ENCODE measurements at places on chromosomes 16 and 17.

DNA sequence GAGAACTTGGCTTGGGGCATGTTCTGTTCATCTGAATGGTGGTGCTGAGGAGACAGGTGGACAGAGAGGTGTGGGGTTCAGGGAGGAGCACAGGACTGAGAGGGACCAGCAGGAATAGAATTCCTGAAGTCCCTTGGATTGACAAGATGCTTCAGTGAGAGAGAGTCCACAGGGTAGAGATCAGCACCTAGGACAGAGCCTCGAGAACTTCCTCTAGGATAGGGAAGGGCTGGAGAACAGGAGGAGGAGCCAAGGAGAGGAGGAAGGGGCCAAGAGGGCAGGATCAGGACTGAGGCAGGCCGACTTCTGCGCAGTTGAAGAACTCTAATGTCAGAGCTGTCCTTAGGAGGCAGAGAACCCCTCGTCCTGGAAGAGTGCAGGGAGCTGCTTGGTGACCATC lies 138.4 kb downstream of the PRKCB start:
- no peak for DNase-seq

GRCh38 chr17:39591958-39592954 lies 15.5 kb downstream of the NEUROD2 start:
- no peak for DNase-seq

- no peak for DNase-seq
Observed at GRCh38 chr16:9345880-9346279, 254.4 kb downstream of the HAPSTR1 start.

DNA sequence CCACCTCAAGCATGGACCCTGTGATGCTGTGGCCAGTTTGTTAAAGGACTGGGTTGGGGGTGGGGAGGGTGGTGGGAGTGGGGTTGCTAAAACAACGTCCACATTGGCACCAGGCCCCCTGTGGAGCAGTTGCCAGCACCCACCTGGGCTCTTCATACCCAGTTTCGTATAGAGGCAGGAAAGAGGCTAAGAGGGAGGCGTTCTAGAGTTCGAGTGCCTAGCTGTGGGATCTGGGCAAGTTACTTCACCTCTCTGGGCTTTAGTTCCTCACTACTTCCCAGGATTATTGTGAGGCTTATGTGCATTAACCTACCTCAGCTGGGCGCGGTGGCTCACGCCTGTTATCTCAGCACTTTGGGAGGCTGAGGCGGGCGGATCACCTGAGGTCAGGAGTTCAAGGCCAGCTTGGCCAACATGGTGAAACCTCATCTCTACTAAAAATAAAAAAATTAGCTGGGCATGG lies 1.4 kb downstream of the MFAP4 start:
- DNase-seq, result no peak

DNA sequence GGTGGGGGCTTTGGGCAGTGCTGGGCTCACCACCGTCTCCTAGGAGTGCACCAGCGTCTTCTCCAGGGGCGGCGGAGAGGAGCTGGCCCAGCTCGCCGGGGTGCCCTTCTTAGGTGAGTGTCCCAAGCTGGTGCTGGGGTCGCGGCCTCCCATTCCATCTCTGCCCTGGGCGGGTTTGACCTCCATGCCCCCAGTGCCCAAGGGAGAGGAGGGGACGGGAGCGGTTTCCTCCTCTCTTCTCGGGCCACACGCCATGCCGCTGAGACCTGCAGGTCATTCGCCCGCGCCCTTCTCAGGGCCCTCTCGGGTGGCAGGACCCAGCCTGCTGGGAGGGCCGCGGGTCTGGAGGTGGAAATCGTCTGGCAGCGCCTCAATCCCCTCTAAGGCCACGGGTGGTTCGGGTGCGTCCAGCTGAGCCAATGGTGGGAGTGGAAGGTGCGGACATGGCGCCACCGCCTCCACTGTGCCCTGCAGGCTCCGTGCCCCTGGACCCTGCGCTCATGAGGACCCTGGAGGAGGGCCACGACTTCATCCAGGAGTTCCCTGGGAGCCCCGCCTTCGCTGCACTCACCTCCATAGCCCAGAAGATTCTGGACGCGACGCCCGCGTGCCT lies 5.3 kb downstream of the IGFALS start:
- DNase-seq, result no peak

DNA sequence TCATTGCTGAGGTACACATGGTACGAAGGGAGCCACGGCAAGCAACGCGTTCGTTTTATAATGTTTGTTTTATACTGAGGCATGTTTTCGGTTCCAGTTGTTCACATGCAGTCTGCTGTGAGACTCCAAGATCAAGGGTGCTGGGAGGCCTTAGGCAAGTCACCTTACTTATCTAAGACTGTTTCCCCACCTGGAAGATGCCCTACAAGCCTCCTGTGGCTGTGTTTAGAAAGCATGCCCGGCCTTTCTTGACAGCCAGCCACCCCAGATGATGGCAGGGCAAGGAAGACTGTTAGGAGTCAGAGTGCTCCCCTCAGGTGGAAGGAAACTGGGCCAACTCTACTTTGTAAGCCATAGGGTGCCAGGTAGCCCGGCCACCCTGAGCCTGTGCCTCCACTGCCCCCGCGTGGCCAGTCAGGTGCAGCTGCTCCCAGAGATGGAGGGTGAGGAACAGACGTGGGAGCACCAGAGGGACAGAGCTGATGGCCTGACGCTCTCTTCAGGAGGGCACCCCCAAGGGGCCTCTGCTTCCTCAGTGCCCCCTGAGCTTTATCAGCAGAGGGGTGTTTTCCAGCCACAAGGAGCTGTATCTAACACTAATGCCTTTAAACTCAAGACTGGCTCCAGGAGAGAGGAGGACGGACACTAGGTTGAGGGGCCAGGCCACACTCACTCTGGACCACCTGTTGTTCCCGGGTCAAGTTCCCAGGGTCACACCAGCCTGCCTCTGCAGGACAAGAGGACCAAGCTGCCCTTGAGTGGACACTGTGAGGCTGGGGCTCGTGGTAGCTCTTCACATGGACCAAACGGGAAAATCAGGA lies 5.4 kb downstream of the NAT9 start:
- peak; percentile 65 for DNase-seq

GRCh38 chr16:67833030-67833414 lies 9.1 kb upstream of the THAP11 start:
- DNase-seq, result no peak

DNA sequence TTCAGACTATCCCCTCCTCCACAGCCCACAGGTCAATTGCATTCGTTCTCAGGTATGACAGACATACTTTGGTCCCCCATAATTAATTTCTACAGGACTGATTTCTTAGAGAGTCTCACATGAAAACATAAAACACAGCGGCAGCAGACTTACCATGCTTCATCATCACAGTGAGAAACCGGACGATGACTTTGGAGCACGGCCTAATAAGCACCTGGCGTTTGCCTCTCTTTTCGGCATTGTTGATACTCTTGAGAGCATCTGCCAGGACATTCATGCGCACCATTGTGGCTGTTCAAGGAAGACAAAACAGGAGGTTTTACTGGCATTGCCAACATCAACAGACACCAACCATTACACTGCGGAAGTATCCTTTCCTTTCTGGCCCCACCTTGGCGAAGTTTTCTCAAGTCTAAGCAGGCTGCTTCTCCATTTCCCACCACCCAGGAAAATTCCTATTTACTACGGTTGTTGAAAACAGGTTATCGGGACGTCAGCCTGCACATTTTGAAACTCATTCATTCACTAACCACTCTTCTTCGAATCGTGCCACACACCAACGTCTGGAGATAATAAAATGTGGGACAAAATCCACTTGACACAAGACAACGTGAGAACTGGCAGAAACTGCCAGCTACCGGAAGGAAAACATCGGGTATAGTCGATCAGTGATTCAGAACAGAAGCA lies 1.2 kb downstream of the RPS15A start:
- DNase-seq, result no peak

DNA sequence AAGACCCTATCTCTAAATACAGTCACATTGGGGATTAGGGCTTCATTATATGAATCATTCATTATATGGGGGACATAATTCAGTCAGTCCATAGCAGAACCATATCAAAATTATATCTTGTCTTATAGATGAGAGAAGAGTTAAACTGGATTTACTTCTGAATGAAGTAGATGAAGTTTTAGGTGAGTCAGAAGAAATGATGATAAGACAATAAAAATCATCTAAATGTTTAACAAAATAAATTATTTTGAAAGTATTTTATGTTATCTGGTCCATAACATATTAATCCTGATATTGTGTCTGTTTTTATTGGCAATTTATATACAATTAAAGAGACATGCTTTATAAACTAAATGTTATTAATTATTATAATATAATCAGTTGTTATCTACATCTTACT lies 76.9 kb upstream of the EFCAB3 start:
- DNase-seq, result no peak

GRCh38 chr17:81341516-81342268 lies 46.6 kb upstream of the SLC38A10 start:
- no peak for DNase-seq

DNA sequence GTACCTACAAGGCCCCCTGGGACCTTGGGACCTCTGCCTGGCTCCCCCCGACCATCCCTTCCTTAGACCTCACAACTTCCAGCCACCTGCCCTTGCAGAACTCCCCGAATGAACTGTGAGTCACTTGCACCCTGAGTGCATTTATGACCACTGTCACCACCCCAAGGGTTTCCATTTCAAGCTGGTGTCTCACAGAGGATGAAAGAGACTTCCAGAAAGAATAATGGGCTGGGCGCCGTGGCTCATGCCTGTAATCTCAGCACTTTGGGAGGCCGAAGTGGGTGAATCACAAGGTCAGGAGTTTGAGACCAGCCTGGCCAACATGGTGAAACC lies 124.5 kb upstream of the CIBAR2 start:
- DNase-seq, result no peak

- no peak for DNase-seq
Observed at GRCh38 chr17:59783221-59784047, 76.0 kb downstream of the VMP1 start.

GRCh38 chr16:10339777-10340732 lies 45.8 kb upstream of the ATF7IP2 start:
- no peak for DNase-seq

DNA sequence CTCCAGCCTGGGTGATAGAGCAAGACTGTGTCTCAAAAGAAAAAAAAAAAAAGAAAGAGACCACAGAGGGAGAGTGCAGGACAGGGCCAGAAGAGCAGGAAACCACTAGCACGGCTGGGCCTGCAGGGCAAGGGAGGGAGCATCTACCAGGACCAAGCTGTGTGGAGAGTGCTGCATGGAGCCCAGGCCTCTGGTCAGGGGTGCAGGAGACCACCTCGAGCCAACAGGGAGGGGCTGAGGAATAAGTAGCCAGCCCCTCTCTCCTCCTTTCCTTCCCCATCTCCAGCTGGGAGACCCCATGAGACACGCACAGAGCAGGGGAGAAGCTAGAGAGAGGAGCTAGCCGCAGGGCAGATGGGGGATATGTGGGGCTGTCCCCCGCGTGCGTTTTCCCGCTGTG lies 67.0 kb upstream of the DNAH17 start:
- no peak for DNase-seq

- no peak for DNase-seq
Observed at GRCh38 chr16:29763326-29763725, 14.7 kb upstream of the ZG16 start.

DNA sequence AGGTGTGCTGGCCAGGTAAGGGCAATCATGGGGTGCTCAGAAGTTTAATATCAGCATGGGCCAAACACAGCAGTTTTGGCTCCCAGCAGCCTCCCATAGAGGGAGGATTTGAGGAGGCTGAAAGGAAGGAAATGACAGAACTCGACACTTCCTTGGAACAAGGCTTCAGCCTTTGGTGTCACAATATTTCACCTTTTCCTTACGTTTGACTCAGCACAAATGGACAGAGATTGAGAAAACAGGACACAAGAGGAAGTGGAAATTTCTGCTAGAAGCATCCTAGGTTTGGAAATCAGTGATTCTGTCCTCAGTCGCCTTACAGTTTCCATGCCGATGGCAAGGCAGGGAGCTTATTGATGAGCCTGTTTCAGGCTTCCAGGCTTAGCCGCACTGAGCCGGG lies 181.4 kb downstream of the MAF start:
- DNase-seq, result no peak

DNA sequence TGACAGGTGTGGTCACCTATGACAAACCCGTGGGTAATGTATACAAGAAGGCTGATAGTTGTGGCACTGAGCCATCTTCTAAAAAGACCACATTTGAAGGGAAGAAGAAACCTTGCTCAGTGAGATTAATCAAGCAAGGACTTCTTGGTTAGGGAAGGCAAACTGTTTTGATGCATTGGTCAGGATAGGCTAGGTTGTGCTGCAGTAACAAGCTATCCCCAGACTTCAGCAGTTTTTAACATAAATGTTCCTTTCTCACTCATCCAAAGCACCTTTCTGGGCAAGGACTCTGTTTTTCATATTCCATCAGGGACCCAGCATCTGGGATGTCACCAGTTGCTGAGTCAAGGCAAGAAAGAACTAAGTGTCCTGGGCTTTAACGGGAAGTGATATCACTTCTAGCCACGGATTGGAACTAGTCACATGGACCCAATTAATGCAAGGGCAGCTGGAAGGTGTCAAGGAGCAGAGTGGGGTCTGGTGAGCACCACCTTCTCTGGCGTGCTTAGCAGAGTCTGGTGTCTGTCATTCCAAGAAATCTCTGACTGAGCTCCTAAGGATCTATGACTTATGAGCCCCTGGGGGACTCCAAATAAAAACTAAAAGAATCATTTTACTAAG lies 52.0 kb upstream of the CCL2 start:
- DNase-seq, result no peak

DNA sequence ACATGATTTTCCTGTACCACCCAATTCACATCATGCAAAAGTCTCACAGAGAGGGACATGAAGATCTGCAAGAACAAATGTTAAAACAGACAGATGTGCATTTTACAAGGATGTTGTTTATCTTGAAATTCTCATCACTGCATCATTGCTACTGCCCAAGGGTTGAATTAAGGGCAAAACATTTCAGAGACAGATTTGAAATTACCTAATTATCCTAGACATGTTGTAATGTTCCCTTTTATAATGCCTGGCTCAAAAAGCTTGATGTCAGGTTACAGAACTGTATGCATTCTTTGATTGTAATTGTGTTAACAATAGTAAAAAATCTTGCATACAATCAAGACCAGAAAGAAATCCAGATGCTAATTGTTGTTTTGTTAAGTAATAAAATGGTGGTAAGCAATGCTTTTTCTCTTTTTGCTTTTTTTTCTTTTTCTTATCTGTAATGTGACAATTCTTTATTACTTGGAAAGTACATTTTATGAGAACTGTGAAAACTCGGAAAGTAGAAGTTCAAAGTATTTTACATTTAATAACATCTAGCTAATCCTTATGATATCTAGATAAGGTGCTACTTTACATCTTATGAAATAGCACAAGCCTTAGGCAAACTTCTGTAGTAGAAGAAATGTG lies 3.6 kb upstream of the DUSP14 start:
- no peak for DNase-seq

DNA sequence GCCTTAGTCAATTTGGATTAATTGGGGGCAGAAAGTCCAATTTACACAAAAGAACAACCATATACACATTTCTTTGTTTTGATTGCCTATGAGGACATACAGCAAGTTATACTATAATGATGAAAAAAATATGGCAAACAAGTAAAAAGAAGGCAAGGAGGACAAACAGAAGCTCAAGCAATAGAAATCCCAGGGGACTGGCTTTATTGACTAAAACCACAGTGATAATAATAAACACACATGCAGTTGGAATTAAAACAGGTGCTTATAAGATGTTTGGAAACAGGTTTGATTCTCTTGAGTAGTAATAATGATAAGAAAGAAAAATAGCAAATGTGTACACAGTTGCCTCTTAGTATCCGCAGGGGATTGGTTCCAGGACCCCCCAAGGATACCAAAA lies 176.4 kb downstream of the SHISA9 start:
- no peak for DNase-seq

GRCh38 chr17:6070430-6070912 lies 292 bp downstream of the WSCD1 start:
- DNase-seq, result no peak

All from activated T-cell treated with anti-CD3 and anti-CD28 coated beads for 24 hours (primary cell).